NCI-H526 (cell line): ENCODE measurements at places on chromosomes 2 and 18.

GRCh38 chr2:227853204-227853629 is 18.2 kb upstream of the DAW1 start:
- no peak for DNase-seq

- DNase-seq = no peak
These were observed 4.3 kb downstream of the SEPTIN10 start for GRCh38 chr2:109609352-109610024.

DNA sequence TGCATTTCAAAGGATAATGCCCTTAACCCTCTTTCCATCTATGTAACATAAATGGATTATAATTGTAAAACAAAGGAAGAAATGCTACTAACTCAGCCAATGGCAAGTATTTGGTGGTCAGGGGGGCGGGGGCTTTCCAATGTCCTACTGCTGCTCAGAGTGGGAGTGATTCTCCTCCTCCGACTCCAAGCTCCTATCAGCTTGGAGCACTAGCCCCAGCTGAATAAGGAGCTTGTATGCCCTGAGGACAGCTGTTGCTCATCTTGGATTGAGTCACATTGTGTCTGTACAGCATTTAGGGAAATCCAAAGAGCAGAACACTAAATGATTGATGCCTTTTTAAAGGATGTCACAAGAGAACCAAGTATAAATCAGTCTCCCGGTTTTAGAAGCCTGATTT is 105.6 kb upstream of the ZNF521 start:
- no peak for DNase-seq

- DNase-seq = peak; percentile 45
These were observed 1304.3 kb upstream of the DDX18 start for GRCh38 chr2:116510117-116510671.

- DNase-seq = no peak
These were observed 88.5 kb downstream of the TMEM200C start for GRCh38 chr18:5806860-5807259.
